ENCODE measurements at places on chromosomes 1 and 21.

- DNase-seq = peak; percentile 15
These were observed 29.4 kb upstream of the KCNA10 start for GRCh38 chr1:110548381-110548780.

DNA sequence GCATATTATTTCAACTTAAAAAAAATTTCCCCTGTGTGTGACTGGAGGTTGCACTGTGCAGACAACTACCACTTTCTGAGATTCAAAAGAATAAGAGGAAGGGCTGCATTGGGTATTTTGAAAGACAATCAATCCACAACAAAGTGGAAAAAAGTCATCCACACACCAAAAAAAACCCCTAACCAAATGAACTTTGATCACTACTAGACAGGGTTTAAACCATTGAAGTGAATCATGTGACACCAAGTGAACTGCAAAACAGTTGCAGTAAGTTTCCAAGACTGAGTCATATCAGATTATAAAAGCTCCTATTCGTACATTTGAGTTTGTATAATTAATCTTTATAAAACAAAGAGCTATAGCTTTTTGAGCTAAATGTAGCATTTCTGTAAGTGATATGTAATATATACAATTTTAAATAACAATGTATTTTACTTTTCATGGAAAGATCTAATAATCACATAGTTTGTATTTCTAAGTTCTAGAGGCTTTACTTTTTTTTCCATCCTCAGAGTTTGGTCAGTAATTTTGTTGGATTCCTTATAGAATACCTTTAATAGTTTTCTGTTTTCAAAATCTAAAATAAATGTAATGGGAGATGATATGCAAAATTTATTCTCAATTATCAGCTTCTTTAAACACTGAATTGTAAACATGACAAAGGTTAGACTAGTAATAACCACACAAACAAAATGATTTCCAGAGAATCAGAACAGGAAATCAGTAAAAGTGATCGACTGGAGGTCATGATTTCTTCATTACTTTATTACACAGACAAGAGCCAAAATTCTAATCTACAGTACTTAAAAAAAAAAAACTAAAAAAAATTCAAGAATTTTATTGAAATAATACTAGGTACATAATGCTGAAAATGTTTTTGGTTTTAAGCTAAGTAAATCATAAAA is 50.5 kb upstream of the GFI1 start:
- peak; percentile 88 for DNase-seq

GRCh38 chr1:181551249-181551648 is 67.9 kb downstream of the CACNA1E start:
- DNase-seq = no peak

DNA sequence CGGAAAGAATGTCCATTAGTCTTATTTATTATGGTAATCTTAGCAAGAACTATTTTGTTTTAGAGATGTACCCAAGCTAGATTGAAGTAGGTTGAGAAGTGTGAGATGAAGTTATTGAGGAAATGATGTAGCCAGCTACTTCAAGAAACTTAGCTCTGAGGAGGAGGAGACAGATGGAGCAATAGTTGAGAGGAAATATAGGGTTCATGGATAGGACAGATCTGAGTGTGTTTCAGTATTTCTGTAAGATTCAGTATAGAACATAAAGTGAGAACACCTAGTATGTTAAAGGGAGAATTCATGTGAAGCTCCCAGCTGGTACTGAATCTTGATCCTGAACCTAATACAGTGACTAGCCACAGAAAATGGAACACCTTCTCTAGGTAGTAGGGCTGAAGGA is 28.9 kb downstream of the TSNAX start:
- DNase-seq = no peak

GRCh38 chr1:29094433-29094832 is 29.3 kb downstream of the TMEM200B start:
- DNase-seq = peak; percentile 75

DNA sequence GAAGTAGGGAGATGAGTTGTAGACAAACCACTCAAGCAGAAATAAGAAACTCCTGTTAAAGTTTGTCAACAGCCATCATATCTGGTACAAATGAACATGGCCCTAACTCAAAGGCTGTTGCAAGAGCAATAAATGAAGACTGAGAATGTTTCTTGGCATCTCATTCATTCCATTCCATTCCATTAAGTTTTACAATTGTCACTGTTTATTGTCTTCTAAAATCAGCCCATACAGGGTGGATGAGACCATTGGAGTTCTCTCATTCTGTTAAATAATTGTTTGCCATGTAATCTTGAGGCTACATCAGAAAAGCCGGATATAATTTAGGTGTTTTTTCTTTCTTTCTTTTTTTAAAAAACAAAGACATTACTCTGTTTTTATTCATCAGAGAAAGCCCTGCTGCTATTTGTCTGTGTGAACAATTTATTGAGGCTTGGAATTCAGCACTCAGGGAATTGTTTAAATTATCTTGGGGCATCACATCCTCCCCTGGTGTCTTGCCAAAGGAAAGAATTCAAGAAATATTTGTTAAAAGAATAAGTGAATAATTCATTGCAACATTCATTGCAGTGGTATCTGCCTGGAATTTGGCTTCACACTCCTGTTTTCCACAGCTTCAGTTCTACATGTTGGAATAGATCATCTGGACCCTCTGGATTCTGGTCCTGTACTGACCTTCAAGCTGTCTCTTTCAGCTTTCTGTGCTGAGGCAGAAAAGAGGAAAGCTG is 604.5 kb downstream of the PLPP3 start:
- peak; percentile 33 for DNase-seq

- no peak for DNase-seq
These were observed 313.1 kb downstream of the MATN1 start for GRCh38 chr1:30410153-30410851.

GRCh38 chr1:53951697-53952096 is 5.5 kb downstream of the LRRC42 start:
- no peak for DNase-seq

- DNase-seq = peak; percentile 59
These were observed 48.5 kb upstream of the SLC25A33 start for GRCh38 chr1:9490605-9491339.

- no peak for DNase-seq
These were observed 203.5 kb upstream of the NEGR1 start for GRCh38 chr1:72485801-72486200.

DNA sequence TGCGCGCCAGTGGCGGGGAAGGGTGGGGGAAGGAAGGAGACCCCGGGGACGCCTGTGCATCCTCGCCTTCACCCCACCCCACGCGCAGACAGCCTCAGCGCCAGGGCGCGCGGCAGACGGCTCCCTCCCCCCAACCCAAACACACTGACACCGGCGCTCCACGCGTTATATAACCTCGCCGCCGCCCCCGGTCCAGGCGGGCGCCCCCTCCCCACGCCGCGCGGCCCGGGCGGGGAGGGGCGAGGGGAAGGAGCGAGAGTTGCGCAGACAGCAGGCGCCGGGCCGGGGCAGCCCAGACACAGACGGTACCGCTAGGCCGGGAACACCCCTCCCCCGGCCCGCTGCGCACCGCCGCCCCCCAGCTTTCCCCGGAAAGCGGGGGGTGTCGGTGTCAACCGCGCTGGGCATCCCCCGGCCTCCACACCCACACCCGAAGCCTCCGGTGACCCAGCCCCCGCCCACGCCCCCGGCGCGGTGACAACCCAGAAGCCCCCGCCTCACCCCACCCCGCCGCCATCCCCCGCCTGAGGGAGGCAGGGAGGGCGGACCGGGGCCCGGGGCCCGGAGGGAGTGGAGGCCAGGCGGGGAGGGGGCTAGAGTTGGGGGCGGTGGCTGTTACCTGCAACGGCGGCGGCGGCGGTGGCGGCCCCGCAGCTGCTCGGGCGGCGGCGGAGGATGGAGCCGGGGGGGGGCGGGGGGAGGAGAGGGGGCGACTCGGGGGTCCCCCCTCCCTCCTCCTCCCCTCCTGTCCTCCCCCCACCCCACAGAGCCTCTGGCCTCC is 432 bp downstream of the AKT3 start:
- no peak for DNase-seq

DNA sequence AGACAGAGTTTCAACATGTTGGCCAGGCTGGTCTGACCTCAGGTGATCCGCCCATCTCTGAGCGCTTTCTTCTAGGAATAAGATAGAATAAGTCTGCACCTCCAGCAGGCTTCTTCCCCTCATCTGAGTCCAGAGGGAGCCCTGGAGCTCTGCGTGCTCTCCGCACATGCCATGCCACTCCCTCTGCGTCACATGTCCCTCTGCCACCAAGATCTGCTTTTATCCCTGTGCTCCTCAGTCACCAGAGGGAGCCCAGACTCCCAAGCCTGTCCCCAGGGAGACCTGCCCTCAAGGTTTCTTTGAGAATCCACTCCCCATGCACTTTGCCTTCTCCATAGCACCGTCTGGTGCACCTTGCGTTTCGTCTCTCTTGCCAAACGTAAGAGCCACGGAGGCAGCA is 213.0 kb downstream of the CAMTA1 start:
- no peak for DNase-seq

DNA sequence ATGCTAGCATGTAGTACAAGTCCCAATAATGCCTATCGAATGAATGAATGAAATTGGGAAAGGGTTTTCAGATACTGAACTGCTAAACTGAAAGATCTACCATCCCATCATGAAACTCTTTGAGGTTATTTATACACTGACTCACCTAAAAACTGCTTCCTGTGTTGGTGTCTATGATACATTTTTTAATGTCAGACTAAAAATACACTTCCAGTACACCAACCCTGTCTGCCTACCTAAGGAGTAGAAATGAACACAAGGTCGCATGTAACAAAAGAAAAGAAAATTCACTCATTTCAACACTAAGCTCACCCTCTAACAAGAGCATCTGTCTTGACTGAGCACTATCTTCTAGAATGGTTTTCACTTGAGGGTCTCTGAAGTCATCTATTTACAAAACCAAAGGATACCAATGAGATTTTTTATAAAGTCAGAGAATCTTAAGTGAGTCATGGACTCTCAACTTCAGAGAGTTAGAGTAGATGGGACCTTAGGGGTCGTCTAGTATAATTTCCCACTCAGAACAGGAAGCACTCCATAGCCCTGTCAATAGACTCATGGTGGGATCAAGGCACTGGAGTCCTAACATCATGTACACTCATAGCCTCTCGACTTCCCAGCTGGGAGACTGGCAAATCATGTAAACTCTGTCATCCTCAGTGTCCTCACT is 53.4 kb downstream of the WLS start:
- DNase-seq = no peak

- no peak for DNase-seq
These were observed 21.6 kb upstream of the C1orf159 start for GRCh38 chr1:1137256-1138045.

DNA sequence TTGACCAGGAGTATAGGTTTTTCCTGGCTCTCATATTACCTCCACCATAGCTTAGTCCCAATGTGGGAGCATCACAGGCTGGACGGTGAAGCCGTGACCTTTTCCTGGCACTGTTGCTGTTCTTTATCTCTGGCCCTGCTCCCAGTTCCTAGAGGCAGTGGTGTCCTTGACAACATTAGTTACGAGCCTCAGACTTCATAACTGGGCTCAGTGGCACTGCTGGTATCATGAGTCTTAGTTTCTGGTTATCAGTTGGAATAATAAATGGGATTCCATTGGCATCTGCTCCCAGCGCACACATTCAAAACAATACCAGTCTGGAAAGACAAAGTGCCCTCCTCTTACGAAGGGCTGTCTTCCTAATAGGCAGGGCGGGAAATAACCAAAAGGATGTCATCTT is 8.0 kb downstream of the RNPEP start:
- no peak for DNase-seq

- DNase-seq = no peak
These were observed 633.7 kb downstream of the USP25 start for GRCh38 chr21:16363518-16363917.

GRCh38 chr1:201013031-201013485 is 10.5 kb downstream of the KIF21B start:
- DNase-seq = no peak
